ENCODE measurements at places on chromosomes 16 and 17.
A peak's percentile ranks its signal among the peaks of the same experiment; 100 is the strongest.

GRCh38 chr17:76266244-76266938, 1.2 kb downstream of the UBALD2 start:
- no peak for DNase-seq

DNA sequence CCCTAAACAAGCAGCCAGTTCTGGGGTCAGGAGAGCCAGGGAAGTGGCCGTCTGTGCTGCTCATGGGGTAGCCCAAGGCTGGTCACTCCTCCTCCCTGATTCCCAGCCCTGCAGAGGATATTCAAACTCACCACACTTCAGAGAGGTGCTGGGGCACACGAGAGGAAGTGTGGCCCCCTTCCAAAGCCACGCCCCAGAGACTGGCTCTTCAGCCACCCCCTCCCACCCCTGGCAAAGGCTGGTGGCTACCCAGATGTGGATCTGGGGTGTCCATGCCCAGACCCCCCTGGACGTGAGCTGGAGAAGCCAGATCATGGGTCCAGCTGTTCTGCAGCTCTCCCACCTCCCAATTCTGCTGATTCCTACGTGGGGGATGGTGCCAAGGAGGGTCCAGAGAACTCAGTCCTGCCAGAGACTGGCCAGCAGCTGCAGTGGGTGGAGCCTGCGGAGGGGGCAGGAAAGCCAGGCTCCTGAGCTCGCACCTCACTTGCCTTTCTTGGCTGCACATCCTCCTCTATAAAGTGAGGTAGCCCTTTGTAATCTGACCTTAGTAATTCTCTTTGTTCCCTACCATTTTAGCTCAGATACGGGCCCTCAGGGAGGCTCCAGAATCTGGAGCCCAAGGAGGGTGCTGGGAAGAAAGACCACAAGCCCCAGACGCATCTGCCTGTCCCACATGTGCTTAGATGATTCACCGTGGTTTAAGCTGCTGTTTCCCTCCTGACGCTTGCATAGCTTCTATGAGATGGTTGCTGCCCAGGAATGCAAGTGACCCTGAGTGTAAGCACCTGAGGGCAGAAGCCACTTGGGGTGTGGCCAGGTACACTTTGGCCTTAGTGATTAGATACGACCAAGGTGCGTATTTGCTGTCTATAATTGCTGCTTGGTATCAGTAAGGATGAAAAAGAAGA, 15.3 kb downstream of the SDK2 start:
- peak; percentile 50 for DNase-seq

DNA sequence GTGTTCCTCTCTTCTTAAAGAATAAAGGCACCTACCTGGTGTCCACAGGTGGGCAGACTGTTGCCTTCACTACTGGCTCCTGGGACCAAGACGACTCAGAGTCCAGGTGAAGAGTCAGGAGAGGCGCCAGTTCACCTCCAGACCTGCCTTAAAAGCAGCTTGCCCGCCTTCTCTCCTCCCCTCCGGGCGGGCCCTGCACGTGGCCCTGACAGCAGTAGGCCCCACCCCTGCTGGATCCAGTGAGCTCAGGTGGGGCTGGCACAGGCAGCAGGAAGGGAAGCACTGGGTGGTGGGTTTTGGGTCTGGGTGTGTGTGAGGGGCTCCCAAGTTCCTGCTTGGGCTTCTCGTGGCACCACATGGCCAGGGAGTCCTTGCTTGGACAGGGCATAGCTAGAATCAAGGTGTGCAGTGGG, at the start of gene TNS4:
Gene TNS4, minus strand, starts transcription at position 125 of the 413 bp plus-strand sequence. CDS start 5,198 bp downstream, outside the sequence.
- DNase-seq: no peak

DNA sequence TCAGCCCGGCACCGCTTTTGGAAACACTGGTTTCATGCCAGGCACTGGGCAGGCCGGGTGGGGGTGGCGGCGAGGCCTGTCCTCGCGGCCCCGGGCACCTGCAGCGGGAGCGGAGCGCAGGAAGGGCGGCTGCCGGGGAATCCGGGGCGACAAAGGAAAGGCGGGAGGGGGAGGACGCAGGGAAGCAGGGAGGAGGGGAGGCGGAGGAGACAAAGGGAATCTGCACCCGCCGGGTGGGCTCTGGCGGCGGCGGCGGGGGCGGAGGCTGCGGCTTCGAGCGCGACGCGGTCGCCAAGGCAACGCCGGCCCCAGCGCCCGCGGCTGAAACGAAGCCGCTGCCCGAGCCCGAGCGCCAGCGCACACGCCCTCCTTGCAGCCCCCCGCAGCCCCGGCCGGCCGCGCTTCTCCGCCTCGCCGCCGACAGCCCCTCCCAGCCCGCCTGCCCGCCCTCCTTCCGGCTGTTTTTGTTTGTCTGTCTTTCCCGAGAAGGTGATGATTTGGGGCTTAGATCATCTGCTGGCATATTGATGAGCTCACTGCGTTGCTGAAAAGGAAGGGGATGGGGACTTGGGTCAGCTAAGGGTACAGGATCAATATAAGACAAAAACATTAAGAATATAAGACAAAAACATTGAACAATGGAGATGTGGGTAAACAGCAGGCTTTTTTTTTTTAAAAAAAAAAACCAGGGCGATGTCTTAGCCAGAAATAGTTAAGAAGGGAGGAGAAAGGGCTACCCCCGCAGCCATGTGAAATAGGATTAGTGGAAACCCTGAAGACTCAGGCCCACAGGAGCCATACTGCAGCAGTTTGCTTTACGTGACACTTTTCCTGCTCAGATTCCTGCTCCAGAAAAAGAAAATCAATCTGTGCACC, 32.7 kb downstream of the CDK5R1 start:
- DNase-seq: peak; percentile 68

Data from common myeloid progenitor, CD34-positive (primary cell).